Heart left ventricle (tissue), 16 donors: ENCODE measurements at places on chromosomes 11 and 22. TPM values are rescaled to one million over a fixed set of nuclear protein-coding genes. Genes with fewer than 3 reads are reported as not detected.

The GAL3ST3 gene
- polyA plus RNA-seq: 1.1 TPM

The RIMBP3B gene
- polyA plus RNA-seq: not detected

The BRSK2 gene
- polyA plus RNA-seq: 0.26 TPM

The FOLR2 gene
- 5.0 TPM for polyA plus RNA-seq

The C2CD2L gene
- 6.6 TPM for polyA plus RNA-seq

The APOL6 gene
- polyA plus RNA-seq: 2.3 TPM

The MGAT3 gene
- 2.2 TPM for polyA plus RNA-seq

The SMTNL1 gene
- polyA plus RNA-seq: not detected

The OSM gene
- polyA plus RNA-seq: 0.25 TPM

The ELFN2 gene
- polyA plus RNA-seq: 0.04 TPM

The CCDC134 gene
- polyA plus RNA-seq: 2.2 TPM

The OR6T1 gene
- polyA plus RNA-seq: not detected

The LDHAL6A gene
- polyA plus RNA-seq: not detected

The THY1 gene
- 16.7 TPM for polyA plus RNA-seq

The MMP12 gene
- not detected for polyA plus RNA-seq

The SAA1 gene
- polyA plus RNA-seq: 7.2 TPM

The EHF gene
- polyA plus RNA-seq: 0.50 TPM

The SLC5A1 gene
- polyA plus RNA-seq: 54.5 TPM

The NCR3LG1 gene
- polyA plus RNA-seq: 0.27 TPM

The DNAJC4 gene
- 33.8 TPM for polyA plus RNA-seq

The C11orf86 gene
- polyA plus RNA-seq: not detected

The LRRC4C gene
- 0.08 TPM for polyA plus RNA-seq

The CCDC157 gene
- polyA plus RNA-seq: 0.42 TPM

The RFPL2 gene
- polyA plus RNA-seq: not detected

The LRP4 gene
- 16.3 TPM for polyA plus RNA-seq

The SLC43A3 gene
- polyA plus RNA-seq: 17.9 TPM

The GAB4 gene
- not detected for polyA plus RNA-seq

The PARVB gene
- polyA plus RNA-seq: 63.5 TPM
